ENCODE measurements at places on chromosomes 2 and 18.

DNA sequence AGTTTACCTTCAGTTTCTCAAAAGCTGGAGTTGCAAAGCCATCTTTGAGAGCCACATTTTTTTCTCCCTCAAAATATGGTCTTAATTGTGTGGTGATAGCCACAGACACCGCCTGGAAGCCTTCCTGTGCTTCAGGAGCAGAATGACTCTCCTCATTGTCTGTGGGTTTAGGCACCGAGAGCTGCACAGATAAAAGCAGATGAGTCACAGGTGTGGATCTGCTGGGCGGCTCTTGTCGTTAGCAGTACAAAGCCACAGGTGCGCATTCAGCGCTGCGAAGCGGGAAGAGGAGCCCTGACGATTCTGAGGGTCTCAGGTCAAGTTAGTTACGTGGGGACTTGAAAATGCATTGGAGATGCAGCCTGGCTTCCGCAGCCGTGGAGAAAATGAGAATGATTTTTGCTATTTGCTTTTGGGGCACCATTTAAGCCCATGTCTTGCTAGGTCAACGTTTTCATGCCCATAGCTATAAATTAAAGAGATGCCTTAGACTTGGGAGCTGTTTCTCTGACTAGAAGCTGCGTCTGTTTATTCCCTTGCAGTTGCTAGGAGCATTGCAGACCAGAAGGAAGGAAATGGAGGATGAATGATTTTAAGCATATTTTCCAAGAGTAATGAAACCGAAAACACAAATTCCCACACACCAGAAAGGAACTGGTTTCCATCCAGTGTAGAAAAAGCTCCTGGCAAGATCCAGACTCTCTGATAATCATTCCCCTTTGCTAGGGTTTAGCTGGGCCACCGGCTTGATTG is 51.5 kb downstream of the KLHL29 start:
- peak; percentile 33 for DNase-seq

DNA sequence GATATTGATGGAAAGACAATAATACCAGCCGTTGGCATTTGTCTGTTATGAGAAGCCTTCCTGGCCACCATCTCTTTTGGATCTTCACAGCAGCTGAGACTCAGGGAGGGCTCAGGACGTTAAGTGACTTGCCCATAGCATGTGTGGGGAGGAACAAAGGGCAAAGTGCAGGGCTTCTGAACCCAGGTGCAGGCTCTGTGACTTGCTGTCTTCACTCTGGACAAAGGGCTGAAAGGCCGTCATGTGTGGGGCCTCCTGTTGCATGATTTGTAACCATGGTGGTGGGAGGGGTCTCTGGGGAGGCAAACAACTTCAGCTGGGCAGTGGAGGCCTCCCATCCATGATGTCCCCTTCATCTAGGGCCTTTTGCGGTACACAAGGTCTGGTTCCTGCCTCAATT is 65.5 kb upstream of the SIX2 start:
- no peak for DNase-seq

GRCh38 chr18:32167980-32168730 is 21.7 kb upstream of the MEP1B start:
- peak; percentile 16 for DNase-seq

GRCh38 chr2:124314084-124314483 is 289.0 kb downstream of the CNTNAP5 start:
- DNase-seq, result no peak

GRCh38 chr2:108855194-108855593 is 68.6 kb downstream of the CCDC138 start:
- no peak for DNase-seq

- DNase-seq, result no peak
Measured at GRCh38 chr2:15648593-15649525, 57.2 kb downstream of the DDX1 start.

- no peak for DNase-seq
Measured at GRCh38 chr2:220269367-220269766, 641.9 kb downstream of the SLC4A3 start.

- DNase-seq, result no peak
Measured at GRCh38 chr2:101540518-101540917, 65.6 kb upstream of the RFX8 start.

DNA sequence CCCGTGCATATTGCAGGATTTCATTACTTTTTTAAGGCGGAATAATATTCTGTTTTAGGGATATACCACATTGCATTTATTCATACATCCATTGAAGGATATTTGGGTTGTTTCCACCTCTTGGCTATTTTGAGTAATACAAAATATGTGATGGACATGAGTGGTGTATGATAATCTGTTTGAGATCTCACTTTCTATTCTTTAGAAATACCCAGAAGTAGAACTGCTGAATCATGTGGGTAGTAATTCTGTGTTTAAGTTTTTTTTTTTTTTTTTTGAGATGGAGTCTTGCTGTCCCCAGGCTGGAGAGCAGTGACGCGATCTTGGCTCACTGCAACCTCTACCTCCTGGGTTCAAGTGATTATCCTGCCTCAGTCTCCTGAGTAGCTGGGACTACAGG is 201.4 kb downstream of the NYAP2 start:
- DNase-seq, result no peak

GRCh38 chr2:229752970-229753729 is 38.8 kb upstream of the DNER start:
- DNase-seq, result no peak

DNA sequence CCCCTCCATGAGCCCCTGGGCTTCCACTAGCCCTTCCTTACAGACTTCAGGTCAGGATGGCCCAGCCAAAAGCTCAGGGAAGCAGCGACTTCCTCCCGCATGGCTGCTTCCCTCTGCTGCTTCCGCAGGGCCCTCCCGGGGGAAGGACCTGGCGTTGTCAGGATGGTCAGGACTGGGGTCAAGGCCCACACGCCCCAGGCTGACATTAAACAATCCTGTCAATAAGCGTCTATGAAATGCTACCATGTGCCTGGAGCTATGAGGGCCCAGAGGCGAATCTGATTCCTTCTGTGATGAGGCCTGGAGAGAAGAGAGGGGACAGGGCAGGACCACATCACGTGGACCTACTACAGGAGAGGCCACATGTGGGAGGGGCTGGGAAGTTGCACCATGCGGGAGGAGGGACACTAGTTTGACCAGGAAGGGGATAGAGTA is 17.3 kb downstream of the CYS1 start:
- DNase-seq, result no peak

GRCh38 chr18:6004683-6005082 is 109.4 kb upstream of the TMEM200C start:
- no peak for DNase-seq

- no peak for DNase-seq
Measured at GRCh38 chr18:11728249-11728648, 39.2 kb downstream of the GNAL start.

- peak; percentile 48 for DNase-seq
Measured at GRCh38 chr18:12391487-12392165, 14.6 kb upstream of the AFG3L2 start.

DNA sequence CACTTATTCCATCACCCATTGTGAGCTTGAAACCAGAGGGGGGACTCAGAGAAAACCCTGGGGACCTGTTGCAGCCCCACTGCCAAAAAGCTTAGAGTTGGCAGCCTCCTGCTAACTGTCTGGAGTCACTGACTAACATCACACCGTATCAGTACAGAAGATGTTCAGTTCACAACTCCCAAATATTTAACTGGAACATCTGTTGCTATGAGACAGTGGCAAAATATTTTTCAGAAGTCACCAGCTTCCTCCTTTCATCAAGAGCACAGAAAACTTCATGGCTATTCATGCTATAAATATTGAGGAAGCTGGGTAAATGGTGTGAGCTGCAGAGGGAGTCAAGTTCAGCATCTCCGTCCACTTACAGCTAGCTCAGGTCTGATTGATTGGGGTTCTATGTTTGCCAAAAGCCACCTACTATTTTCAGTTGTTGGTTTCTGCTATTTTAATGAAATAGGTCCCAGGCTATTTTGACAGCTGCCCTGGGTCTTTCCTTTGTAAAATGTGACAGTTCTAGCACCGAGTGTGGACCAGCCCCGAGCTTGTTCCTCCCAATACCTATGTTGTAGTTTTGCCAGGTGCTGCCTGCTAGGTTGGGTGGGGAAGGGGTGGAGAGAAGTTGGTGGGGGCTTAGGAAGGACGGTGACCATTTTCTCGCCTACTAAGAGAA is 9.8 kb downstream of the TUBB6 start:
- no peak for DNase-seq

Data from NCI-H226 (cell line).